ENCODE measurements at places on chromosomes 13 and 19.

- DNase-seq: no peak
Measured at GRCh38 chr13:90395846-90396245, 951.6 kb upstream of the MIR17HG start.

DNA sequence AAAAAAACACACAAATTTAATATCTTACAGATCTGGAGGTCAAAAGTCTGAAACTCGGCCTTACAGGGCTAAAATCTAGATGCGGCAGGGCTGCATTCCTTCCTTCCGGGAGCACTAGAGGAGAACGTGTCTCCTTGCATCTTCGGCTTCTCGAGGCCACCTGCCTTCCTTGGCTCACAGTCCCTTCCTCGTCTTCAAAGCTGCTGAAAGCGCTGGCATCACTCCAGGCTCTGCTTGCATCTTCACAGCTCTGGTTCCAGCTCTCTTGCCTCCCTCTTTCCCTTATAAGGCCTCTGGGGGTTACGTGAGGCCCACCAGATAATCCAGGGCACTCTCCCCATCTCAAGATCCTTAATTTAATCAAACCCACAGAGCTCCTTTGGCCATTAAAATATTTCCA is 10.5 kb downstream of the XRCC1 start:
- no peak for DNase-seq

- DNase-seq: no peak
Measured at GRCh38 chr19:45146741-45147205, 14.0 kb downstream of the NKPD1 start.

GRCh38 chr13:64674126-64674525 is 2556.0 kb downstream of the PCDH9 start:
- DNase-seq: no peak

DNA sequence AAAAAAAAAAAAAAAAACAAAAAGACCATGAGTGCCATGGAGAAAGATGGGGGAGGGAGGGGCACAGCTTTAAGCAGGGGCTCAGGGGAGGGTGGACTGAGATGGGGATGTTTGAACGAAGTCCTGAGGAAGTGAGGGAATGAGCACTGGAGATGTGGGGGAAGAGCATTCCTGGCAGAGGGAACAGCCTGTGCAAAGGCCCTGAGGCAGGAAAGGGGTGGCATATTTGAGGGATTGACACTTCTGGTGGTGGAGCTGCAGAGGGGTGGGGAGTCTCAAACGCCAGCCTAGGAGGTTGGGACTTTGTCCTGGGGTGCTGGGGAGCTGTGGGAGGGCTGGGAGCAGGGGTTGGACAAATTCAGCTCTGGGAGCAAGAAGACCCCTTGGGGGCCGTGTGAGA is 29.2 kb downstream of the MYH14 start:
- no peak for DNase-seq

- peak; percentile 44 for DNase-seq
Measured at GRCh38 chr19:16417660-16418596, 53.8 kb downstream of the EPS15L1 start.

DNA sequence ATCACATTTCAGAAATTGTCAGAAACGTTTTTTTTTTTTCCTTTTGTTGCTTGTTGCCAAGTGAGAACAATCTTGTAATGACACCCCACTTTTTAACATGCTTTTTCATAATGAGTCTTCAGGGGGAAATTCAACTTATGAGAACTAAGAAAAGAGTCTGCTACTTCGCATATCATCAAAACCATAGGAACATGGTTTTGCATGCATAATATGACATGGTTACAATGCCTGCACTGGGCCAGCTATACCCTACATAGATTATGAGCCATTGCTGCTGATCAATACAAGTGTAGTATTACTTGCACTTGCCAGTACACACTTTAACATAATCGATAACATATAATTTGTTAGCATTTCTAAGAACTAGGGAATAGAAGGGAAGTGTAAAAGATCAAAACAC is 191.0 kb upstream of the NBEA start:
- DNase-seq: no peak

- no peak for DNase-seq
Measured at GRCh38 chr13:44181931-44182330, 191.7 kb upstream of the SERP2 start.

DNA sequence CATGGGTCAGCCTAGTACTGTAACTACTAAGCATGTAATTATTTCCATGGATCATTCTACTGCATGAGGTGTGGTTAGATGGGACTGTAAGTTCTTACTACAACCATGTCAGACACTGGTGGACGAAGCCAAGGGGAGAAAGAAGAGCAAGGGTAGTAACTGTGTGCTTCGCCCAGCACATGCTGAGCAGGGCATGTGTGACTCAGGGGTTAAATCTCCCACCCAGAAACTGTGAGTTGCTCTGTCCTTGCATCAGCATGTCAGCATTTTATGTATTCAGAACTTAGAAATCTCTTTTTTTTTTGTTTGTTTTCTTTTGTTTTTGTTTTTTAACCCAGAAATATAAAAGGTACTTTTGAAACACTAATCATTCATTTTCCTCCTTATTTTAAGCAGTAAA is 436.6 kb upstream of the KLF12 start:
- no peak for DNase-seq

DNA sequence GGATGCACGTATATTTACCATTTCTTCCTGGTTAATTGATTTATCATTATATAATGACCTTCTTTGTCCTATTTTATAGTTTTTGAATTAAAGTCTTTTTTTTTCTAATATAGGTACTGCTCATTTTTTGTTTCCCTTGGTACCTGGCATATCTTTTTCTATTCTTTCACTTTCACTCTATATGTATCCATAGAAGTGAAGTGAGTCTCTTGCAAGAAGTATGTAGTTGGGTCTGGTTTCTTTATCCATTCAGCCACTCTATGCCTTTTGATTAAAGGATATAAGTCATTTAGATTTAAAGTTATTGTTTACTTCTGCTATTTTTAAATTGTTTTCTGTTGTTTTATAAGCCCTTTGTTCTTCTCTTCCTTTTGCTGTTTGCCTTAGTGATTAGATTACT is 194.3 kb upstream of the SLITRK6 start:
- no peak for DNase-seq

DNA sequence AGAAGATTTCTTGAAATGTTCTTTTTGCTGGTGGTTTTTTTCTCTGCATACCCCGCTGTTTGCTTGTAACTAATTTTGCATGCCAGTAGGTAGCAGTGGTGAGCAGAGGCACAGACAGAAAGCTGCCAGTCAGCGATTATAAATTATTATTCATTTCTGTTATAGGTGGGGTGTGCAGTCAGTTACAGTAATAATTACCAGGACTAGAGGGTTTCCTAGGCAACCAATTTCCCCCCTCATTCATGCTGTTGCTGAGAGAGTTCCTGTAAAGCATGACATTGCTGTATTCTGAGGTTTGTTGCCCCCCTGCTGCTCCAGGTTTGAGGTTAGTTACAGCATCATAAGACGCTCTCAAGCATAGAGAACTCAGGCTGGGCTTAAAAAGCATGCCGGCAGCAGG is 104.5 kb downstream of the URI1 start:
- DNase-seq: no peak

GRCh38 chr19:4539693-4540581 is at the start of gene LRG1:
Gene LRG1, minus strand, starts transcription at chr19:4540036. Its CDS starts 23 bp downstream, at chr19:4540013.
- no peak for DNase-seq

- no peak for DNase-seq
Measured at GRCh38 chr13:39038569-39039030, 344 bp downstream of the NHLRC3 start.

DNA sequence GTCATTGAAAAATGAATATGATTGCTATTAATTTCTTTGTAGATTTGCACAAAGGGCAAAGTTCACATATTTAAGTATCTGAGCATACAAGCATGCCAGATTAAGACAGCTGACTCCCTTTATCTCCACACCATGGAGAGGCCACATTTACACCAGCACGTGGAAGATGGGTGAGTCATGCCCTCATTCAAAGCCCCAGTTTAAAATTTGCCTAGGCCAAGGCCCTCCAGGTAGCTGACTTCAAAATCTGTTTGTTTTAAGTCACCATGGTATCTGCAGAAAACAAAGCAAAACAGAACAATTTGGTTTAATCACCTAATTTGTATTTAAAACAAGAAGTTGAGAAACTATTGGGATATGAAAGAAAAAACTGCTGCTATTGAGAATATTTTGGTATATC is 109.2 kb downstream of the ESD start:
- no peak for DNase-seq

GRCh38 chr13:112680741-112681360 is 9.0 kb upstream of the ATP11A start:
- DNase-seq: no peak

- no peak for DNase-seq
Measured at GRCh38 chr13:104006625-104007075, 940.4 kb upstream of the SLC10A2 start.

GRCh38 chr13:41231786-41232185 is 31.6 kb downstream of the MTRF1 start:
- DNase-seq: no peak

DNA sequence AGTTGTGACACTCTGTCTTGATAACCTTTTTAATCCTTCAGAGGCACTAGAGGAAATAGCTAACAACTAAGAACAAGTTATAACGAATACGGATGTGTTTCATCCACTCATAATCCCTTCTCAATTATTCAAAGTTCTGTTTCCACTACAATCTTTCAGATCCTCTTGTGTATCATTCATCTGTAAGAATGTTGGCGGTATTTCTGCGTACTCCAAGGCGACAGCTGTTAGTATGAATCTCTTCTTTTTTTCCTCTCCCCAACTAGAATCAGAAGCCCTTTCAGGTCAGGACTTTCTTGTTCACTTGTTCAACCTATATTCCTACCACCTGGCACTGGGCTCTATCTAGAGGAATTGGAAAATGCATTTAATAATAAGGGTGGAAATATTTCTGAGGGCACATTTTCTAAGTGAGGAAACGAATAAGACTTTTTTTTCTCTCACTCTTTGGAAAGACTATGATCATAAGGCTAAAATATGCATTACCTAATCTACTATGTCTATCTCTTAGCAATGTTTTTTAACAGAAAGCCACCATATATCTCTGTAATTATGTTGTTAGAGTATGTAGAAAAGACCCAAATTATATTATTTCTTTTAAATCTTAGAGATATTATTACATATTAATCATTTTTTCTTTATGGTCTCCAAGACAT is 492.9 kb downstream of the PCDH20 start:
- DNase-seq: no peak

DNA sequence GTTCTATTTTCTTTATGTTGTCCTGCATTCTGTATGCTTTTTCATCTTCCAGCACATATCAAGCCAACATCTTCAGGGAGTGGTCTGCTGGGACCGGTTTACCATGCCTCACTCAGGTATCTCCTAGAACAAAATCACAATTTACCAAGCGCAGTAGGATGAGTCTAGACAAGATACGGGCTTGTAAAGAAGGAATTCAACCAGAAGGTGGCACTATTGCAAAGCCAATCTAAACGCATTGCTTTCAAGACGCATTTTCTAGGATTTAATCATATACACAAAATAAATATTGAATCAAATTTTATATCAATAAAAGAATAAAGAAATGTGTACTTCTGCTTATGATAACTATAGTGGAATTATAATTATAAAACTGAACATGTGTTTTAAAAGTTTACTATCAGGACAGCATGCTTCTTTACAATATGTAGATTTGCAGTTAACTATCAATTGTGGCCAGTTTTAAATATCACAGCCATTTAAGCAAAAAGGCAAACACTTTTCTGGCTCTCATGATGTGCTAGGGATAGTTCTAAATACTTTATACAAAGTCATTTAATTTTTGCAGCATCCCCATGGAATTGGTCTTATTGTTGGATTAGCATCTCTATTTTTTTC is 16.1 kb upstream of the TPP2 start:
- peak; percentile 1 for DNase-seq

- DNase-seq: no peak
Measured at GRCh38 chr19:10872546-10873107, 1.3 kb downstream of the CARM1 start.

- no peak for DNase-seq
Measured at GRCh38 chr13:28540612-28541011, 45.7 kb upstream of the FLT1 start.

DNA sequence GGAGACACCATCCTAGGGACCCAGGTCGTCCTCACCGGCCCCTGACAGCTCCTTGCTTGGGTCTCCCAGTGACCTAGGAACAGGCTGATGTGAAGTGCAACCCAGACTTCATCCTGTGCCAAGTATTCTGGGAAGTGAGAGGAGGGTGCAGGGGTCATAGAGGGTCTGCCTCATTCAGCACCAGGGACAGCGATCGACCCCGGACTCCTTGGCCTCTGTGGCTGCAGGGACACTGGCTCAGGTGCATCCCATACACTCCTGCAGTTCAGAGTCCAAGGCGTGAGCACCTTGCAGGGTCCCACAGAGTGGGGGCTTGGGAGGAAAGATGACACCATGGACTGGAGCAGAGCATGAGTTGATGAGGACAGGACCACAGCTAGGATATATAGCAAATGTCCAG is 10.0 kb upstream of the OR10H2 start:
- DNase-seq: no peak

- no peak for DNase-seq
Measured at GRCh38 chr13:98333486-98333885, 156.4 kb upstream of the RNF113B start.

DNA sequence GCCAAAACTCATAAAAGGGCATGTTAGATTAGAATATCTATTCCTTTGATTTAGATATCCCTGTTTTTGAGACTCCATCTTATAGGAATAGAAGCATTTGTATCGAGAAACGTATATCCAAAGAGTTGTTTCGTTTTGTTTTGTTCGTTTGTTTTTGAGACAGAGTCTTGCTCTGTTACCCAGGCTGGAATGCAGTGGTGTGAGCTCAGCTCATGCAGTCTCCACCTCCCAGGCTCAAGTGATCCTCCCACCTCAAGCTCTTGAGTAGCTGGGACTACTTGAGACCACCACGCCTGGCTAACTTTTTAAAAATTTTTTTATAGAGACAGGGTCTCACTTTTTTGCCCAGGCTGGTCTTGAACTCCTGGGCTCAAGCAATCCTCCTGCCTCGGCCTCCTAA is 26.6 kb upstream of the ZMYM5 start:
- no peak for DNase-seq

DNA sequence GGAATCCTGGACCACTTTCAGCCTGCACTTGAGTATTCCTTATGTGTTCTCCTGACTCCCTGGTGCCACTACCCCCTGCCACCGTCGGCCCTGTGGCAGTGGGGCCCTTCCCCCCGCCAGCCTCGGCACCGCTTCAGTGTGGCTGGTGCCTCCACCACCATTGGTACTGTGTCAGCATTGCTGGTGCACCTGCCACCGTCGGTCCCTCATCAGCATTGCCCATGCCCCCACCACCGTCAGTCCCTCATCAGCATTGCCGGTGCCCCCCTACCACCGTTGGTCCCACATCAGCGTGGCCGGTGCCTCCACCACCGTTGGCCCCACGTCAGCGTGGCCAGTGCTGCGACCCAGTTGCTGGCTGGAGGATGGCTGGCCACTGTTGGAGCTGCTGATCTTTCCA is 228.5 kb downstream of the TM9SF2 start:
- DNase-seq: no peak

- no peak for DNase-seq
Measured at GRCh38 chr19:33175886-33176669, 18.1 kb upstream of the LRP3 start.

DNA sequence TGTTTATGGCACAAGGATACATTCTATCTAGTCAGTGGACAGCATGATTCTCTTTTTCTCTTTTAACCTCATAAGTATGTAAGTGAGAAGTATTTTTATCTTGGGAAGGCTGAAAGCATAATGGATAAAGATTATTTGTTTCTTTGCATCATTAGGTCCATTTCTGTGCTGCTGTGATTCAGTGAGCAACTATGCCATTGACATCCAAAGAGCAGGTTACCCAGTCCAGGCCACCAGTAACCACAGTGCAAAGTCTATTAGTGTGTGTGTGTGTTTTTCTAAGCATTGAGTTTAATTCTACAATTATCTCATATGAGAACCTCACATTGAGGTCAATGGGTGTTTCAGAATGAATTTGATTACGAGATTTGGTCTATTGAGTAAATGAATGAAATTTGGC is 158.8 kb upstream of the DACH1 start:
- DNase-seq: no peak

GRCh38 chr19:11736696-11737095 is 2.0 kb downstream of the ZNF823 start:
- no peak for DNase-seq

Data from activated CD4-positive, CD25-positive, alpha-beta regulatory T cell (primary cell).